ENCODE measurements at places on chromosomes 11 and 22. TPM values are rescaled to one million over a fixed set of nuclear protein-coding genes. Genes with fewer than 3 reads are reported as not detected.

Gene RIBC2
- 2.2 TPM for total RNA-seq

Gene RNF141
- total RNA-seq: 26.9 TPM

Gene FUT4
- 7.4 TPM for total RNA-seq

DNA sequence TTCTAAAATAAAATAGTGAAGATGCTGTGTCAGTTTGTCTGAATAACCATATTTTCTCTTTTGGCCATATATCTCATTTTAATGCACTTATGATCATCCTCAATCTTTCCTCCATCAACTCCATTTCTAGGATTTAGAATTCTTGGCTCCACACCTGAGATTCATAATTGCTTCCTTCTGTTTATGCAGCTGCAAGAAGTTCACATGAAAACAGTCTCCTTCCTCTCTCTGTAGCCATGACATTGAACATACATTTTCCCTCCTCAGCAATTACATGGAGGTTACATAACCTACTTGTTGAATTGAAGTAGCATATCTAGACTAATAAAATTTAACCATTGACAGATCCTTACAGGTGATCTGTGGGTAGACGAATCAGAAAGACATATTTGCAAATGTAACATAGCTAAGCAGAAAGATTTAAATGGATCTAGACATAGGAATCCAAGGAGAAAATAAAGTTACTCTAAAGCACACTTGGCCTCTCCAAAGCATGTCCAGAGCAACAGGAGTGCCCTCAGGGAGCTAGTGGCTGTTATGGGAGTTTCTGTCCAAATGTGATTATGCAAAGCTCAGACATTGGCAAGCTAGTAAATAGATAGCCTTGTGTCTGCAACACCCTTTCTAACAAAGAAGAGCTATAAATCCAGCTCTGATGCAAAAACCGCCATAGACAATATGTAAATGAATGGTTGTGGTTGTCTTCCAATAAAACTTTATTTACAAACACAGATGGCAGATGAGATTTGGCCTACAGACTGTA, 119.9 kb upstream of the MPPED2 start:
- DNase-seq: no peak

GRCh38 chr11:57974848-57975601, 48.7 kb upstream of the OR9Q1 start:
- DNase-seq: no peak

DNA sequence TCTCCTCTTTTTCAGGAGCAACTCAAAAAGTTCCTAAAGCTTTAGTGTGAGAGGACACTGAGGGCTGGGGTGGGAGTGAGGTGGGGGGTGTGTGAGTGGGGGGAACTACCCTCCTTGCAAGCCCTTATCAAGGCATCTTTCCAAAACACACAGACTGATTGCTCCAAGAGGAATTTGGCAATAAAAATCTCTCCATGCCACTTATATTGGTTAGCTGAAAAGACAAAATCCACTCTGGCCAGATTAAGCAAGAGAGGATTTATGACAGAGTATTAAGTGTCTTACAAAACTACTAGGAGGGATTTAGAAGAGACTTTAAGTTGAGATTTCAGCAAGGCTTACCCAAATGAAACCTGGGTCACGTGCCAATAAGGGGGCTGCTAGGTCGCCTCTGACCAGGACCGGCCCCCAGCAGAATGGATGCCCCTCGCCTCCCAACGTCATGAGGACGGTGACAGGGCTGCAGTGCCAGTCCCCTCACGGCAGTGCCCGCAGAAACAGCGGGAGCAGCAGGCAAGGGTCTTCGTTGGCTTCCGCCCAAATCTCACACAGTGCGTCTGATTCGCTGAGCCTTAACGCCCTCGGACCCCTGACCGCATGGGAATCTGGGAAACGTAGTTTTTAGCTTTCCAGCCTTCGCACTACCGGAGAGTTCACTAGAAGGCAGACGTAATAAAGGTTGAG, 22.1 kb upstream of the CTR9 start:
- peak; percentile 89 for DNase-seq

DNA sequence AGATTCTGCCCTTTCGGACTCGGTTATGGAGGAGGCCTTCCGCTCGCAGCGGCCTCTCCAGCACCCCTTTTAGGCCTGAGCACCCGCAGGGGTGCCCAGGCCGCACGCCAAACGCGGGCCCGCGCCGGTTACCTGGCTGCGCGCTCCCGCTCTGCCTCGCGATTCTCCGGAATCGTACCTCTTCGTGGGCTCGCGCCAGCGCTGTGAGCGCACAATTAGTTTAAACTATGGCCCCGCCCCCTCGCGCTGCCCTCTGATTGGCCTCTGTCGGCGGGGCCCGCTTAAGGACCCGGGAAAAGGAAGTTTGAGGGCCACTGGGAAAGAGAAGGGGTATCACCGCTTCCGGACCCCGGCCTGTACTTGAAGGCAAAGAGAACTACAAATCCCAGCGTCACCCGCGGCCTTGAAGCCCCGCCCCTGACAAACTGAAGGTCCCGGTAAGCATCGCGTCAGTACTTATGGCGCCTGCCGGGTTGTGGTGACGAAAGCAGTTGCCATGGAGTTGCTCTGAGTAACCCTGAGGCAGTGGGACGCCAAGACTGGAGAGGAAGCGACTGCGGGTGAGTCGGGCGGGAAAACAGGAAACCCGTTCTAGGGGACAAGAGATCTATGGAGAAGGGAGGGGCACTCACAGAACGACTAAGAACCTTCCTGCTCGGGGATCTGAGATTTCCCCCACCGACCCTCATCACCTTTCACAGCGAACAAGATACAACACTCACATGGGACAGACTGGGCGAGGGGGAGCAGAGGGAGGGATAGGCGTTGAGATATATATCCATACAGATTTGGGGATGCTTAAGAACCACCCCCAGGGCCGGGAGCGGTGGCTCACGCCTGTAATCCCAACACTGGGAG, at the start of the genes LRRC51 and NUMA1:
Gene LRRC51, plus strand, starts transcription at position 525 of the 858 bp plus-strand sequence. CDS start 8,234 bp downstream, outside the sequence.
Gene NUMA1, minus strand, starts transcription at position 217 of the 858 bp plus-strand sequence. CDS start 44,599 bp downstream, outside the sequence.
- DNase-seq: peak; percentile 100

- no peak for DNase-seq
These were observed 3.0 kb downstream of the PKP3 start for GRCh38 chr11:396948-397548.

- no peak for DNase-seq
These were observed 61.3 kb upstream of the WNT11 start for GRCh38 chr11:76267556-76267955.

DNA sequence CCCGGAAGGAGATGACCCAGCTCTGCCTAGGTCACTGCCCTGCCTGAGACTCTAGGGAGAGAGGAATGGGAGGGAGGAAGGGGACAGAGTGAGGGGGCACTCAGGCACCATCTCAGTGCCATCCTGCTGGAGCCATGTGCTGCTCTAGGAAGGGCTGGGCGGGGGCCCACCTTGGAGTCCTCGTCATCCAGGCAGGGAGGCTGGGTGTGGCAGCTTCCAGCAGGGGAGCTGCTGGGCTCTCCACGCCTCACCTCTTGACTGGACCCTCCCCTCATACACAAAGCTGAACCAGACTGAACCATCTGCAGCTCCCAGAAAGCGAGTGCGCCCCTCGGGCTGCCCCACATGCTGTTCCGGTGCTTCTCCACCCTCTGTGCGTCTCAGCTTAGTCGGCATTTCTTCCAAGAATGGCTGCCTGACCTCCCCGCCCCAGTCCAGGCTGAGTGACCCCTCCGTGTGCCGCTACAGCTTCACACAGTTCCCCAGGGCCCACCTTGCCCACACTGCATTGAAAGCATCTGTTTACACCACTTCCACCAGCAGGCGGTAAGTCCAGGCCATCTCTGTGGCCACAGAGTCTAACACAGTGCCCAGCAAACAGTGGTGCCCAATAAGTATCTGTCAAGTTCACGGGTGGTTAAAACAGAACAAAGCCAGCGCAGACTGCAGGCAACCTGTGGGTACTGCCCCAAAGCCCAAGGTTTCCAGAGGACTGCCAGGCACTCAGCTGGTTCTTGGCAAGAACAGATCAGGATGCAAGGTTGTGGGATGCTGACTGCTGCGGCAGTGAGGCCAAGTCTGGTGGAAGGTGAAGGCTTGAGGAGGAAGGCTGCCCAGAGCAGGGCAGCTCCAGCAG, 9.4 kb upstream of the TRIM29 start:
- DNase-seq: no peak

DNA sequence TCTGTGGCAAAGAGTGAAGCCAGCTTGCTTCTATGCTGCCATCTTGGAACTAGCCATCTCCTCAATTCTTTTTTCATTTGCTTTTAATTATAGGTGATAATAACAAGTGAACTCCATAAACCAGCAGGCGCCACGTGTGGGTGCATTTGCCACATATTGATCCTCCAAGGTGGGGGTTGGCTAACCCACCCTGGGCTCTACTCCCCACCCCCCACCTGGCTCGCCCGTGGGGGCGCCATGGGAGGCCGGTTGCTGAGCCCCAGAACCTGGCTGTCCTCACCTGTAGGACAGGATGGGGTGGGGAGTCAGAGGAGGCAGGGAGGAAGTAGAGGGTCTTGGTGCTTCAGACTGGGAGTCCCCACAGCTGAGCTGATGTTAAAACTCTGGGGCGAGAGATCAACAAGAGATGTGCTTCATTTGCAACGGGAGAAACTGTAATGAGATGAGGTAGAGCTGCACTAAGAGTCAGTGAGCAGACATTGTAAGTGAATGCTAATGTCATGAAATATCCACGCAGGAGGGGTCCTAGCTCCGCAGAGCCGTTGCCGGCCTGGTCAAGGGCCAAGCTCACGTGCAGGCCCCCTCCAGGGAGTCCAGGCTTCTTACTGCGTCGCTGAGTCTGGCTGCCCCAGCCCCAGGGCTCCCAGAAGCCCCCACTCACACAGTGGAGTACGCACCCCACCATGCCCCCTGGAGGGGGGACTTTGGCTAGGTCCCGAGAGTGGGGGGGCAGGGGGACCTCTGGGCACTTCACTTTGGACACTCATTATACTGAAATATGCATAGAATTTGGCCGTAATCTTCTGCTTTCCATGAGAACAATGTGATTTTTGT, 59.4 kb downstream of the BRD1 start:
- DNase-seq: no peak

DNA sequence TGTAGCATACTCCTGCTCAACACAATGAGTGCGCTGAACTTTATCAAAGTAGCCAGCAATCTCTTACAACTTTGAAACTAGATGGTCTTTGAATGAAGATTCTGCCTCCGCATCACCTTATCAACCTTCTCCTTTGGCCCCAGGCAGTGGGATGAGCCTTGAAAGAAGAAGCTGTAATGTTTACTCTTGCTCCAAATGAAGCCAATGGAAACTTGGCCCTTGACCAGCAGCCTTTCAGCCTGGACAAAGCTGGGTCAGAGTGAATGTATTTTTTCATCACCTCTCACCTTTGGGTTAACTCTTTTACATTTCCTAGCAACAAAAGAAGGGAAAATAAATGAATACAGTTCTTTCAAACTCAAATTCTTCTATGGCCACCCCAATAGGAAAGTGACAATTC, 359.1 kb downstream of the KCNA4 start:
- no peak for DNase-seq

Measured in GM23338 (cell line).